SW 1271 (cell line): ENCODE measurements at places on chromosomes 4 and X.

DNA sequence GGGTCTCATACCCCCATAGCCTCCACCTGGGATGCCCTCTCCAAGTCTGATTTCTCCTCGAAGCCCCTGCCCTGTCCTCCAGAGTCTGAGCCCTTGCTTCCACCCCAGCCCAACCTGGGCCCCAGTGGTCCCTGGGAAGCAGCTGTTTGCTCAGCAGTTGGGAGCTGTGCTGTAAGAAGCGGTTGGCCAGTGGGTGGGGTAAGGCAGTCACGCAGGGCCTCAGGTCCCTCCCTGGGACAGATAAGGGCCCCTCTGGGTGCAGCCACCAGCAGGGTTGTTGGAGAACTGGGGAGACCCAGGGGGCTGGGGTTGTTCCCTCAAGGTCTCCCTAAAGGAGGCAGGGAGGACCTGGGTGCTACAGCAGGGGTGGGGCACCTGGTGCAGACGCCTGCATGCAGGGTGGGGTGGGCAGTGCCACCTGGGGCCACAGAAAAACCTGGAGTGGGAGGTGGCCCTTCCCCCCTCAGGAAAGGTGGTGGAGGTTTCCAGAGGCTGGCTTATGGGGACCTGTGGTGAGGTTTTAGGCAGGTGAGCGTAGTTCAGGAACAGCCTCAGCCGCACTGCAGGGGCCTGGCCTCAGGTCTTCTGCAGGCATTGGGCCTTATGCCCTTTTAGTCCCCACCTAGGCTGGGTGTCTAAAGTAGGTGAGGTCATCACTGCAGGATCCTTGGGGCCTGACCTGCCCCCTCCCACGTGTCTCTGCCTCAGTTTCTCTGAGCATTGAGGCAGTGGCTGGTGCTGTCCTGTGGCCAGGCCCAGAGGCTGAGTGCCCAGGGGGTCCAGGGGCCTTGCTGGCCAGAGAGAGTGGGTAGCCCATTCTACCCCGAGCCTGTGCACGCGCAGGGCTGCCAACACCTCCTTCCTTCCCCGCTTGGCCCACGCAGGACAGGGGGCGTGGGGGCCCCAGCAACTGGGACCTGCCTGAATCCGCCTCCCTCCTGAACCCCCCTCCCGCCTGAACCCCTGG lies 3.1 kb upstream of the SLC26A1 start:
- DNase-seq = no peak

DNA sequence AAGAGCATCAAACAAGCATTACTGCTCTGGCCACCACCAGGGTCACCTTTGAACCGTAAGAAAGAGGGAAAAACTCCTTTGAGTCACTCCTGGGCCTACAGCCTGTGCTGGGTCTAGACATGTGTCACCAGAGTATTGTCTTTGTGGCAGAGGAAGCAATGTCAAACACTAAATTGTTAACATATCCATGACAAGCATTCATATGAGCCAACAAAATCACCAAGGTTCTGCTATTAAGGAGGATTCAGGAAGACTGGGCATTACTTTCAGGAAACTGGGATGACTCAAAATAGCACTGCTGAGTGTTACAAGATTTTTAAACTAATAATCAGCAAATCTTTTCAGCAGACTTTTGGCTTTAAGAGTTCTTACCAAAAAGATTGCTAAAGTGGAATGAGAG lies 28.1 kb downstream of the LGI2 start:
- no peak for DNase-seq

DNA sequence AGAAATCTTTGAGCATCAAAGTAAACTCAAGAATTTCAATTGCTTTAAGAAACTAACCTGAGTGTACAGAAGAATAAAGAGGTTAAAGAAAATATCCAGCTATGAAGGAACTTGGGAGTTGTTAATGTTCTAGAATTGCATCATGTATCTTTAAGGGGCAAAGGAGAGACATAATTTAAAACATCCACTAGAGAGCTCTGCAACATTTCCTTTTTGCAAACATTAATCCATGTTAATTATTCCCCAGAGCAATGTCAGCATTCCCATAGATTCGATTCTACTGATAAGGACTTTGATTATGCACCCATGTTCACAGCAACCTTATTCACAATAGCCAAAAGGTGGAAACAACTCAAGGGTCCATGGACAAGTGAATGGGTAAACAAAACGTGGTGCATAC lies 80.2 kb upstream of the SORBS2 start:
- no peak for DNase-seq

GRCh38 chr4:151324752-151325110 lies 674 bp downstream of the SH3D19 start:
- peak; percentile 26 for DNase-seq

DNA sequence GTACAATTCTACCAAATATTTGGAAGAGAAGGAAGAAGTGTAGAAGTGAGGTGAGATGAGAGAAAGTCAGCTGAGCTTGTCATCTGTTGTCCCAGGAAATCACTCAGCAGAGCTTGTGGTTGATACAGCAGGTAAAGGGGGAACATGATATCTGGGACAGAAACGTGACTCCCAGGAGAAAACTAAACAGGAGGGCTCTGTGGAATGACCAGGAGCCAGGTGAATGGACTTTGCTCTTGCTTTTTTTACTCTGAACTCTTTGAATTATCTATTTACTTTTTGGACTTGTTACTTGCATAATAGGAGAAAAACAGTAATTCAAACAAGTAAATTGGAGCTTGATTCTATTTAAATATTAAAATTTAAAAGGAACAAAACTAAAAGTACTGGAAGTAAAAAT lies 555.6 kb upstream of the FRG1 start:
- DNase-seq = no peak

GRCh38 chrX:11952176-11952720 lies 186.0 kb upstream of the FRMPD4 start:
- DNase-seq = no peak

DNA sequence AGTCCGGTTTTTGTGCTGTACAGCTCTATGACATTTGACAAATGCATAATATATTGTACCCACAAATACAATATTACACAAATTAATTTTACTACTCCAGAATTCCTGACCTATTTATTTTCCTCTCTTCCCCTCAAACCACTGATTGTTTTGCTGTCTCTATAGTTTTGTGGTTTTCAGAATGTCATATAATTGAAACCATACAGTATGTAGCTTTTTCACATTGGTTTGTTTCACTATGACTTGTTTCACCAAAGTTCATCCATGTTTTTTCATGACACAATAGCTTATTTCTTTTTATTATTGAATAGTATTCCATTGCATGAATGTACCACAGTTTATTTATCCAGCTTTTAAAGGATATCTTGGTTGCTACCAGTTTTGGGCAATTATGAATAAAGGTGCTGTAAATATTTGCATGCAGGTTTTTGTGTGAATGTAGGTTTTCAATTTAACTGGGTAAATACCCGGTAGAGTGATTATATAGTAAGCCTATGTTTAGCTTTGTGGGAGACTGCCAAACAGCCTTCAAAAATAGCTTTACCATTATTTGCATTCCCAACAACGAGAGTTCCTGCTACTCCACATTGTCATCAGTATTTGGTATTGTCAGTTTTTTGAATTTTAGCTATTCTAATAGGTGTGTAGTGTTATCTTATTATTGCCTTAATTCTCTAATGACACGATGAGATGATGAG lies 25.9 kb downstream of the RNF175 start:
- no peak for DNase-seq

- DNase-seq = no peak
These were observed 166.9 kb upstream of the KLF3 start for GRCh38 chr4:38497121-38497520.

DNA sequence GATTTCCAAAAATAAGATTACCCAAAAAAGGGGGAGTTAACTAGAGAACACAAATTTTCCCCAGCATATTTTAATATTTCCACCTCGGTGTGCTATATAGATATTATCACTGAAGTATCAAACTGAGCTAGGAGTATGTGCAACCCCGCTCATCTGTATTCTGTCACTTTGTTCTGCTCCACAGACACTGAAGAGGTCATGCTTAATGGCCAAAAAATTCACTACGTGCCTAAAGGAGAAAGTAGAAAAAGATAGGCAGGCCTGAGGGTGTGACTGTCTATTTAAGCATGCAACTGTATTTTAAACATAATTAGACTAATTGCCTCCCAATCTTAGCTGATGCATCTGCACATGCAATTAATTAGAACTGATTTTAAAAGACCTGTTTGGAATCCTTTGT lies 24.5 kb downstream of the SH3RF1 start:
- DNase-seq = no peak

DNA sequence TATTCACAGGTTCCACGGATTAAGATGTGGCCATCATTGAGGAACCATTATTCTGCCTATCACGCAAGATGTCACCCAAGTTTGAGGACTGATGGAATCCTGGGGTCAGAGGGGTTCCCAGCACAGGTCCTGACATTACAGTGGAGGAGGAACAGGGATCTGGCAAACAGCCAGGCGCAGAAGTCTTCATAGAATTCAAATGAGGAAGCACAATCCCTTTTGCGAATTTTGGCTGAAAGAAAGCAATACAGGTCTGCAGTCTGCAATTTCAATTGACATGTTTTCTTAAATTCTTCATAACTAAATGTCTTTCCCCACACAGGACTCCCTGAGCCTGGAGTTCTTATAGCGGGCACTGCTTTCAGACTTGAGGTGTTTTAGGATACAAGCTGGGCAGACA lies 14.5 kb downstream of the DOCK11 start:
- DNase-seq = no peak
